Calu3 (cell line): ENCODE measurements at places on chromosomes 7 and 10.

GRCh38 chr7:462173-463103 is 57.2 kb downstream of the PDGFA start:
- no peak for DNase-seq

- DNase-seq: no peak
Measured at GRCh38 chr10:102135956-102136526, 3.2 kb downstream of the PPRC1 start.

GRCh38 chr10:83932245-83932644 is 207.1 kb upstream of the GHITM start:
- DNase-seq: no peak

- DNase-seq: no peak
Measured at GRCh38 chr10:7046615-7047014, 364.2 kb downstream of the SFMBT2 start.

DNA sequence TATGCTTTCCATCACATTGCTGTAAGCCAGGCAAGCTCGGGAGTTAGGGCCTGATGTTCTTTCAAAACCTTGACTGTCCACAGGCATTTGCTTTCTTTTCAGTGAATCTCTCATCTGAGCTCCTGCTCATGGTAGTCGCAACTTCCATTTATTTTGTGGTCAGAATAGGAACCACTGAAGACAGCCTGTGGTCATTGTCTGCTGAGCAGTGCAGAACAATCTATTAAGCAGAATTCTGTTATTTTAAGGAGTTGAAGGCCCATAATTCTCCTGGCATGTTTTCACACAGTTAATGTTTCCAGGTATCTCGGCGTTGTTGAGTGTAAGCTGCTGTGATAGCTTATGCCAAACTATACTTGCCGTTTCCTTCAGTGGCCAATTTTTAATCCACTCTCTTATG is 491.1 kb upstream of the AKR1E2 start:
- no peak for DNase-seq

- no peak for DNase-seq
Measured at GRCh38 chr7:121633186-121633585, 237.1 kb upstream of the FAM3C start.

GRCh38 chr7:104074529-104074928 is 85.1 kb upstream of the RELN start:
- no peak for DNase-seq

DNA sequence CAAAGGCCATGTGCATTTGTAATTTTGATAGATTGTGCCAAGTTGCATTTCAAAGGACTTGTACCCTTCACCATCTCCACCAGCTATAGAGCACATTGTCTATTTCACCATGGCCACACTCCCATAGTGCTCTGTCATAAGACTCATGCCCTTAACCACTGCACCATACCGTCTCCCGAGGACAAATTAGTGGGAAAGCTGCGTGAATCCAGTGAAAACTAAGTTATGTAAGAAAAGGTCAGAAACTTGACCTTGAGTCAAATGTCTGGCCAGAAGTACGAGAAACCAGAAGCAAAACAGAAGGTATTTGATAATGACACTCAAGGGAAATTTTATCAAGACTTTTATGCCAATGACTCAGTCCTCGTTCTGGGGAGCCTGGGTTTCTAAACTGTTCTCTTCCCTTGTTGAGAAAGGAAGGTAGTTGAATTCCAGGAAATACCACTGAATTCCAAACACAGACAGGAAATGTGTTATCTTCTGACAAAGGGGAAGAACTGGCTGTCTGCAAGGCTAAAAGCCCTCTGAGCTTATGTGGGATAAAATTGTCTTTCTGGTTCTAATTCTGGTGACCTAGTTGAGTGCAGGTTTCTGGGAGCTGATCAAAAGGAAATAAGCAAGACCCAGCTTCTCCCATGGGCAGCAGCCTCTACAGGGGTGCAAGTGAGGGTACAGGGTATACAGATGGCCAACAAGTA is 49.7 kb downstream of the CDK1 start:
- no peak for DNase-seq

DNA sequence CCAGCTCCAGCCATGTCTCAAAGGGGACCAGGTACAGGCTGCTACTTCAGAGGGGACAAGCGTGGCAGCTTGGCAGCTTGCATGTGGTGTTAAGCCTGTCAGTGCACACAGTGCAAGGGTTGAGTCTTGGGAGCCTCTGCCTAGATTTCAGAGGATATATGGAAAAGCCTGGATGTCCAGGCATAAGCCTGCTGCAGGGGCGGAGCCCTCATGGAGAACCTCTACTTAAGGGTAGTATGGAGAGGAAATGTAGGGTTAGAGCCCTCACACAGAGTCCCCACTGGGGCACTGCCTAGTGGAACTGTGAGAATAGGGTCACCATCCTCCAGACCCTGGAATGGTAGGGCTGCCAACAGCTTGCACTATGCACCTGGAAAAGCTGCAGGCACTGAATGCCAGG is 7.7 kb upstream of the NT5C3A start:
- no peak for DNase-seq

DNA sequence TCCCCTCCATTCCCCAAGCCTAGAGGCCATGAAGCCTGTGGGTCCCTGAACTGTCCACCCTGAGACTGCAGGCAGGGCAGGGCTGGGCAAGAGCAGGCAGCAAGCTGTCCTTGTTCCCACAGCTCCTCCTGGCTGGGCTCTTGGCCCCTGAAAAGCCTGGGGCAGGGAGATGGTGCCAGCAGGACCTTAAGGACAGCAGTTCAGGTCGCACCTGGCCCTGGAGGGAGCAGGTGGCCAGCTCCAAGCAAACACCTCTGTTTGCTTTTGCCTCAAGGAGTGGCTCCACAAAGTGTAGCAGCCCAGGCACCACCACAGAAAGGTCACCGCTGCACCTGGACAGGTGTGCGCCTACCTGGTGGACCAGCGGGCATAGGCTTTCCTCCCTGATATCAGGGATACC is 5.2 kb downstream of the RET start:
- DNase-seq: no peak

- no peak for DNase-seq
Measured at GRCh38 chr10:97494863-97495506, 3.2 kb downstream of the MMS19 start.
